WTC11 (cell line): ENCODE measurements at places on chromosomes 6 and 20. TPM values are rescaled to one million over a fixed set of nuclear protein-coding genes. Genes with fewer than 3 reads are reported as not detected.

The TREM1 gene
- total RNA-seq = not detected in 3 replicates

DNA sequence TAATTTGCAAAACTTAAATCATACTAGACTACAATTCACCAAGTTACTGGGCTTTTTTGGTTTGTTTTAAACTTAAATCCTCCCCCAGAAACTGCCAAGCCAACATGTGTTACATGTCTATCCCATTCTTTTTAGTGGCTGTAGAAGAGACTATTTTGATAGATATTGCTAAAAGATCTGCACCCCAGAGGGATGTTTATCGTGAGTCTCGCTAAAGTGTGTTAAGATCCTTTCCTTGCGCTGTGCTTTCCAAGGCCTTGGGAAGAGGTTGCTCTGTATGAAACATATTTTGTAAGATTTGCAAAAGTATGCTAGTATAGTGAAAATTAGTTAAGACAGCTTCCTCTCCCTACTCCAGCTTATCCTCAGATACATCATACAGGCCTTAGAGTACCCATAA, 63.0 kb downstream of the GPX5 start:
- H3K4me3 ChIP-seq = peak overlapping the region; percentile 91
- peaks cover 29% of the 10 kb centered on the region for H3K27me3 ChIP-seq
- H3K27ac ChIP-seq = 0 out of 2 replicates have a peak overlapping the region, but pooled peaks have one; percentile 30
- H3K4me1 ChIP-seq = peaks cover 41% of the 10 kb centered on the region
- no peaks in the 10 kb centered on the region for H3K36me3 ChIP-seq
- no peak for DNase-seq

GRCh38 chr6:56842686-56843475, 112.0 kb upstream of the BEND6 start:
- H3K36me3 ChIP-seq = no peaks in the 10 kb centered on the region
- H3K27me3 ChIP-seq = no peaks in the 10 kb centered on the region
- H3K4me1 ChIP-seq = peaks cover 68% of the 10 kb centered on the region
- DNase-seq = peak; percentile 72

DNA sequence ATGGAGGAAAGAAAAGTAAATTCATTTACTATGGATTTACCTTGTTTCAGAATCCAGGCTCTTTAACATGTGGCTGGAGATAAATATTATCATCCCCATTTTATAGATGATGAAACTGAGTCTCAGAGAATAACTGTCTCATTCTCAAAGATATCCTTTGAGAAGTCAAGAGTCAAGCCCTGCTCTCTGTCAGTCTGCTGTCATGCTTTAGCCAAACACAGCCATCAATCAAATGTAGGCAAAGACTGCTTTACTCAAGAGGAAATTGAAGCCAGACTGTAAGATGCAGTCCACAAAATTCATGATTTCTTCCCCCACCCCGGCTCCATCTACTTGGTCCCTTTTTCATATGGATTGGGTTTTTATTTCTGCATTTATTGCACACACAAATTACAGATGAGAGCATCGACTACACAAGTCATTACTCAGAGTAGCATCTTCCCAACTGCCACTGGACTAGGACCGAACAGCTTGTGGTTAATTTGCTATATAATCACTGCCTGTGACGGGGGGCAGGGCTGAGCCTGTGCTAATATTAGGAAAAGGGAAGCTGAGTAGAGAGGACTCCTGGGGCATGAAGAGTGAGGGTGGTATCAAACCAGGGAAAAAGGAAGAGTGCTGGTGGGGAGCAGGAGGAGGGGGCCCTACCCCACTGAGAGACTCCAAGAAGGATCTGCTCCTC, 102.7 kb upstream of the TOP1 start:
- no peaks in the 10 kb centered on the region for H3K27me3 ChIP-seq
- H3K4me3 ChIP-seq = no peak overlapping the region
- DNase-seq = no peak
- no peaks in the 10 kb centered on the region for H3K4me1 ChIP-seq

- H3K36me3 ChIP-seq = no peaks in the 10 kb centered on the region
- peaks cover 13% of the 10 kb centered on the region for H3K4me1 ChIP-seq
- no peaks in the 10 kb centered on the region for H3K27me3 ChIP-seq
- H3K4me3 ChIP-seq = no peak overlapping the region
- no peak overlapping the region for H3K27ac ChIP-seq
These were observed 143.8 kb downstream of the BTBD3 start for GRCh38 chr20:12061466-12061865.

DNA sequence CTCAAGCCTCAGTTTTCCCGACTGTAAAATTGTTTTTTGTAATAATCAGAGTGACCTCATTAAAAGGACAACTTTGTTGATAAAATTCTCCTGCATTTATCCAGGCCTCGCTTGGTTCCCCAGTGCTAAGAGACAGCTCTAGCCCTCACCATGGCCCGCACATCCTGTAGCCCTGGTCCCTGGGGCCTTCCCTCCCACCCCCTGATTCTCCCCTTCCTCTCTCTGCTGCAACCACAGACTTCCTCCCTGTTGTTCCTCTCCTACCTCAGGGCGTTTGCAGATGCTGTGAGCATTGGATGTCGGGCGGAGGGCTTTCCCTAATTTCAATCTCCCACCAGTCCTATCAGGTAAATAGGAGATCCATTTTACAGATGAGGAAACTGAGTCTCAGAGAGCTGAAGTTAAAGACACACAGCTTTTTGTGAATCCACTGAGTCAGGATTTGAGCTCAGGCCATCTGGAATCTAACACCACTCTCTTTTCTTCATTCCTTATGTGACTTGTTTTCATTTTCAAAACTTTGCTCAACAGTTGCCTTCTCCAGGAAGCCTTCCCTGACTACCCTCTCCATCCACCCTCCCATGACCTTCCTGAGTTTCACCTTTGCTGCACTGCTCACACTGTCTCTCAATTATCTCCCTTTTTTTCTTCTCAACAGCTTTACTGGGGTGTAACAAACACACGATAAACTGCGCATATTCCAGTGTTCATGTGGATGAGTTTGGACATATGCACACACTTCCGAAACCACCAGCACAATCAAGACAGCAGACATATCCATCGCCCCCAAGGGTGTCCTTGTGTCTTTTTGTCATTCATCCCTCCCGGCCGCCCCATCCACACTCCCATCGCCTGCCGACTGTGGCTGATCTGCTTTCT, 107.1 kb downstream of the CEBPB start:
- H3K4me1 ChIP-seq = peaks cover 7% of the 10 kb centered on the region
- DNase-seq = no peak
- no peak overlapping the region for H3K4me3 ChIP-seq
- H3K36me3 ChIP-seq = no peaks in the 10 kb centered on the region

GRCh38 chr6:140017470-140017869, 643.0 kb upstream of the CITED2 start:
- H3K4me3 ChIP-seq = no peak overlapping the region
- peaks cover 4% of the 10 kb centered on the region; the same call in 1 of the 2 replicates for H3K4me1 ChIP-seq
